GM19239 (cell line): ENCODE measurements at places on chromosomes 3 and 15.

GRCh38 chr3:155743606-155744005, 1.3 kb downstream of the PLCH1 start:
- no peak for DNase-seq

DNA sequence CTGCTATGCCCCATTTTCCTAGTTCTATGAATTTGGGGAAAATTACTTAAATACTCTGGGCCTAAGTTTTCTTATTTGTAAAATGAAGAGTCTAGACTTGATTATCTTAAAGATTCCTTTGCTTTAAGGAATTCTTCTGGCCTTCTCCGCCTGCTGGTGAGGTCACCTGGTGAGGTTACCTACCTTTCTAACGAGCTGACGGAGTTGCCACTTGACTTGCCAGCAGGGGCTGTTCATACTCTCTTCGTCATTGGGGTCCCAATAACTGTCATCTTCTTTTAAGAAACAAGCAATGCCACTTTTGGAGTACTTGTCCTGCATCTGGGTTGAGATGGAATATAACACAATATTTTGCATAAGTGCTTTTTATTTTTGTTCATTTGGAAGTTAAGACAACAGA, 8.6 kb downstream of the TNFSF10 start:
- no peak for DNase-seq

- DNase-seq: no peak
Measured at GRCh38 chr15:58125333-58125732, 12.8 kb upstream of the AQP9 start.

DNA sequence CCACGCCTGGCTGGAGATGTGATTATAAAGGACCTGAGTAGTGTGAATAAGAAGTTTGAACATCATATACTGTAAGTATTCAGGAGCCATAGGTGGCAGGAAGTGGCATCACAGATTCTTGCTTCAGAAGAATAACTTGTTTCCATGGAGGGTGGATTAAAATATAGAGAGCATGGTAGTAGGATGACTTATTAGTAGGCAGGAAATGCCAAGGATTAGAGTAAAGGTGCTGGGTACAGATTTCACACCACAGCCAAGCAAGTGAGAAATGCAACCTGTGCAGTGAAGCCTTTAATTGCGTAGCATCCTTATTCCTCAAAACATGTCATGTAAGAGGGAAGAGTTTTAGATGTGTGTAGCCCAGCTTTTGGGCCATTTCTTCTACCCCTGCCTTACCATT, 30.8 kb downstream of the IFT122 start:
- no peak for DNase-seq

- DNase-seq: no peak
Measured at GRCh38 chr3:46228260-46229242, 13.7 kb upstream of the CCR3 start.

DNA sequence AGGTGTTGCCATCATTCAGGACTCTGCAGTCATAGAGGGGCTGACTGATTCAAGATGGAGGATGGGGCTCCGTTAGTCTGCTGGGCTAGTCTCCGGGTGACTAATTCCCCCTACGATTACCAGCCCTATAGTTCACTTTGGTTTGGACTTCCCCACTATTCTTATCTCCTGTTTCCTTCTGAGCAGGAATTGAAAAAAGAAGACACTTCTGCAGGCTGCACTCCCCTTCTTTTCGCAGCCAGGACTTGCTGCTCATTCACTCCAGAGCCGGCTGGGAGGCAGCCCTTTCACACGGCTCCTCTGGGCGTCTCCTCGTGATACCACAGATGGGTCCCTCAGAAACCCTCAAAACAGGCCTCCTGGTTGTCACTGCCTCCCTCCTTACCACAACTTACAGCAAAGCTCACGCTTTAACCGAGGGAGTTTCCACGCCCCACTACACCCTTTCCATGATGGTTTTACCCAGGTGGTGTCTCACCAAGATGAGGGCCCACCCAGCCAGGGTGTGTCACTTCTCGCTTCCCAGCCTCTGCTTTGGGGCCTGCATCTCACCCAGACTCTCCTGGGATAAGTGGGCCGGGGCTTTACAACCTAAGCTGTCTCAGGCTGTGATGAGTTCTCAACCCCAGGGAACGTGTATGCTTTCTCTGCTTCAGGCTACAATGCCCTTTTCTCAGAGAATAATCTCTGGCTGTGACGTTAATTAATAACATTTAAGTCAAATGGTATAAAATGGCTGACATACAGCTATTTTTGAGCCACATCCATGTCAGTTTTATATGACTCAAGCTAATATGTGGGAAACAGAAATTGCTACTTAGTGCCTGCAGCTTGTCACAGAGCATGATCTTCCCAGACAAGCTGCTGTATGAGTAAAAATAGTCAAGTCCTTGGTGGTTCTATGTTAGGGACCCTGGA, 11.9 kb downstream of the CX3CR1 start:
- DNase-seq: no peak

DNA sequence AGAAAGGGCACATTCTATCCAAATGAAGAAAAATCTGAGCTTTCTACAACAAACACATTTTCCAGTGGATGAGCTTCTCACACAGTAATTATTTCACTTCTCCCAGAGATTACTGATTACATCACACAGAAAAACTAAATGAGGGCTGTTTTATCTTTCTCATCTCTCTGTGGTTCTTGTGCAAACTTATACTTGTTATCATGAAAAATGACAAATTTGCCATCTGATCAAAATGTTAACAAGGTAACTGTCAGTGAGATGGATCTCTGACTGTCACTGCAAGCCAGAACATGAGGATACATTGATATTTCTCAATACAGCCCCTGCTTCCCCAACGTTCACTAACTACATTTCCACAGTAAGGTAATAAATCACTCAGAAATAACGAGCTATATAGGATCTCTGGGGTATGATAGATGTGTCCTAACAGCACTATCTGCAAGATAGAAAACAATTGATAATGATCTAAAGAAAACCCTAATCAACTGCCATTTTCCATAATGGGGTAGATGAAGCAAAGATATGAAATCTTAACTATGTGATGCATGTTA, 829.3 kb upstream of the CFAP20DC start:
- DNase-seq: no peak

DNA sequence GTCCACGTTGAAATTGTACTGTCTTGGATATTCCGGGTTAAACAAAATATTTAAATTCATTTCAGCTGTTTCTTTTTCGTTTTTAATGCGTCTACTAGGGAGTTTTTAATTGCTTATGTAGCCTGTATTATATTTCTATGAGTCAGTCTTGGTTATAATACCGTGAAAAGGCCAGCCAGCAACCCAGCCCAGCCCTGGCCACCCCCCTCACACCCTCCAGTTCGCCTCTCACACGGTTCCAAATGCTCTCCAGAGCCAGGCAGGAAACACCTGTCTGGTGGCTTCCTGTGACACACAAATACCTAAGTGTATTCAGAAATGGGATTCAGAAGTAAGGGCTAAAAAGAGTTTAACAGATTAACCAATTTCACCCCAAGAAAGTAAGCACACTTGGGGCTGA, 4.4 kb downstream of the SH3BP5 start:
- no peak for DNase-seq

DNA sequence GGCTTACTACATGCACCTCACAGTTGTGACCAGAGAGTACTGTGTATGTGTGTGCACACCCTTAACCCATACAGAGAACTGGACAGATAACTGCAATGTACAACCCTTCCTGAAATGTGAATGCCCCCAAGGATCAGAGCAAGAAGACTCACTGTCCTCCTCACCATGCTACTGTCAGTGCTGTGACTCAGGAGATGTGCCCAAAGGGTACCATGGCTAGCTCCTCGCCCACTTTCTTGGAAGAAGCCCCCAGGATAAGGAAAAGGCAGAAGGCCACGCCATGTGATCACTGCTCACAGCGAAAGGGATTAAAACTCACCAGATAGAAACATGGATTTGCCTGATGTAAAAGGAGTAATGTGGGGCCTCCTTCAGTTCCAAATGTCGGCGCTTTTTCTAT, 41.8 kb downstream of the UBP1 start:
- DNase-seq: no peak

DNA sequence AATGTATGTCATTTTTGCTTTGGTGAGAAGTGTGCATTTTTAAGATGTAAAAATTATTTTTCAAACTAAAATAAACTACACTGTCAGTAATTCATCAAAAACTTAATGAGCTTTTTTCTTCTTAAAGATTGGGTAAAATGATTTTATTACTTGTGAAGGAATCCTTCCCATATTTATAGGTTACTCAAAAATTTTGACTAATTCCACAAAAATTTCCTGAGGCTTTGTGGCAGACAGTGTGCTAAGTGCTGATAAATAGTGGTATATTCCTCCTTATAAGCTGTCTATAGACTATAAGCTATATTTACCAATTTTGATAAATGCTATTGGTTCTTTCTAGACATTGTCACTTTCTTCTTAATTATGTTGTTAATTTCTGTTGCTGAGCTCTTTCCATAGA, 284.5 kb upstream of the SEMA6D start:
- no peak for DNase-seq

DNA sequence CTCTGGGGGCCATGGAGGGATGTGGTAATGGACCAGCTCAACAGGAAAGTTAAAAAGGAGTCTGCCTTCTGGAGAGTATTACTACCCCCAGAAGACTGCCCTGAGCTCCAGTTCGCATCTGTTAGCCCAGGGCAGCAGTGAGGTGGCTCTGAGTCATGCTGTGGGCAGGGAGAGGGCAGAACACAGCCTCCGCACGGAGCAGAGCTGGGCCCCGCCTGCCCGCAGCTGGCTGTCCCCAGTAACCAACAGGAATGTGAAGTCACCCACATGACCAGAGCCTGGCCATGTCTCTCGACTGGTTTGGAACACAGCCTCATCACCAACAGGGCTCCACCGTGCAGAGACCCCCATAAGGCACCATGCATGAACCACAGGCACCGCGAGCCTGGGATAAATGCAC, 62.1 kb downstream of the CYFIP1 start:
- DNase-seq: no peak

DNA sequence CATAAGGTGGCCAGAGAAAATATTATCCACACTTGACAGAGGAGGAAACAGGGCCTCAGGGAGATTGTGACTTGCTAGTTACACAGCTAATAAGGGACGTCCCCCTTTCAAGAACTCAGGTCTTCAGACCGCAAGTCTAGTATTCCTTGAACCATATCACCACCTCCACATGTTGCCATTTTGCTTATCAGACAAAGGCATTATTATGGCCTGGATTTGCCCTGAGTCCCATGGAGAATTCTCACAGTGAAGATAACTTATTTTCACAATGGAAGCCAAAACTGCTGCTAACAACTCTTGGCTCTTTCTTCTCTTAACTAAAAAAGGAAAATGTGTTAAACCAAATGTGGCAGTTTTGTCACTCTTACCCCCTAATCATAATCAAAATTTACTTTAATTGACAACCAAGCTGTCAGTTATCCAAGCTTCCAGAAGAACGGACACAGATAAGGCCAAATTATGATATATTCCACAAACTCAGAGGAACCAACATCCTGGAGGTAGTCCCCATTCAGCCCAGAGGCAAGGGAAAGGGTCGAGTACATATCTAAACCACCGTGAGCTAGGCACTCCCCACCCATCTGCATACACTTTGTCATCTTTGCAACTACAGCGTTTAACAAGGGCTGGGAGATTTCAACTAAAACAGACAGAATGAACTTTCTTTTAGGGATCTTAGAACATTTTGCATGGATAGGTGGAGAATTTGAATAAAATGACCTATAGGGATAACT, 63.6 kb upstream of the THBS1 start:
- no peak for DNase-seq

DNA sequence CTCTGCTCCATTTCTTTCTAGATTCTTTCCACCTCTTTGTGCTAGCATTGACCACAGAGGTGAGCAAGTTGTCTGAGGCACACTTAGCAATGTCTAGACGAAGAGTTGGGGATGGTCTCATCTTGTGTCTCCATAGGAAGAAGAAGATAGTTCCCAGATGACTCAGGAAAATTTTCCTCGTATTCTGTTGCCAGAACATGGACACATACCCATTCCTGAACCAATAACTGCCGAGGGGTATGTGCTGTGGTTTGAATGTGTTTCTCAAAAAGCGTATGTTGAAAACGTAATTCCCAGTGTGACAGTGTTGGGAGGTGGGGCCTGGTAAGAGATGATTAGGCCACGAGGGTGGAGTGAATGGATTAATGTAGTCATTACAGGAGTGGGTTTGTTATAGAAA, 107.5 kb upstream of the GALNT15 start:
- DNase-seq: no peak

- no peak for DNase-seq
Measured at GRCh38 chr3:193921465-193921864, 214.5 kb upstream of the HES1 start.

- no peak for DNase-seq
Measured at GRCh38 chr15:31221936-31222515, 104.6 kb upstream of the KLF13 start.

- no peak for DNase-seq
Measured at GRCh38 chr3:31544634-31545033, 11.9 kb downstream of the STT3B start.

GRCh38 chr15:91936182-91936775, 82.8 kb downstream of the SLCO3A1 start:
- no peak for DNase-seq

DNA sequence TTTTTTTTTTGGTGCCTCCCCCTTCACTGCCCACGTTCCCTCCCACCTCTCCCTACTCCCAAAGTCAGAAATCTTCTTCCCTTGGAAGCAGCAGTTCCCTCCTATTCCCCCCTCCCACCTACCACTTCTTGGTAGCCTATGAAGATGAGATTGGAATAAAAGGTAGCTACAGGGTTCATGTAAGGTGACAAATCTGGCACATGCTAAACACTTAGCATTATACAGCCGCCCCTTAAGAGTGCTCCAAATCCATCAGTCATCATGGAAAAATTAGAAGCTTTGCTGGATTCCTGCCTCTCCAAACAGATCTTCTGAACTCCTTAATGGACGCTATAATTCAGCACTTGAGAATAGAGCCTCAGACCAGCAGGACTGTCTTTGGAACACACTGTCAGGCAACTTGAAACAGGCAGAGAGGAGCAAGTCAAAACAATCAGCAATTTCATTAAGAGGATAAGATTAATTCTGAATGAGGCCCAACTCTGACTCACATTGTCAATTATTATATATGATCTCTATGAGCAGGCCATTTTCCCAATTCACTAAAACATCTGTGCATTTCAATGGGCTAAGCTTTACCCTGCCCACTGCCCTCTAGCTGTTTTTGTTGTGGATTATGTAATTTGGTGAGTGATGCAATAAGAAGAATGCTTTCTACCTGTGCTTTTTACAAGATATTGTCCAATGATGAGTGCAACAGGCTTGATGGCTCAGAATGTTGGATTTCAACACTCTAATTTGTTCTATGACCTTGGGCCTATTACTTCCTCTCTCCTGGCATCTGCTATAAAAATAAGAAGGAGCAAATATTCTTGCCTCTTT, 34.6 kb upstream of the SPRED1 start:
- DNase-seq: no peak

DNA sequence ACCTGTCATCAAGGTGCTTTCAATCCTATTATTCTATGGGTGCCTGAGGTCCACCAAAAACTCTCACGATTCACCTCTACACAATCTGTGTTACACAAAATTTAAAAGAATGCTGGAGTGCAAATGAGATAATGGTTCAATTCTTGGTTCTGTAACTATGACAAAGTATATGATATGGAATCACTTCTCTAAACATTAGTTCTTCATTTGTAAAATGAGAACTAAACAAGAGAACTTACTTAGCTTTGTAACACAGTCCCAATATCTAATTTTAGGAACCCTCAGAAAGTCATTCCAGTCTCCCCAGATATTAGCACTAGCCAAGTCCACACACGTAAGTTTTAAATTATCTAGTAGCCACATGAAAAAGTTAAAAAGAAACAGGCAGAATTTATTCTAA, 111.5 kb downstream of the TBL1XR1 start:
- DNase-seq: no peak
